SJCRH30 (cell line): ENCODE measurements at places on chromosomes 4 and X. TPM values are rescaled to one million over a fixed set of nuclear protein-coding genes. Genes with fewer than 3 reads are reported as not detected.

DNA sequence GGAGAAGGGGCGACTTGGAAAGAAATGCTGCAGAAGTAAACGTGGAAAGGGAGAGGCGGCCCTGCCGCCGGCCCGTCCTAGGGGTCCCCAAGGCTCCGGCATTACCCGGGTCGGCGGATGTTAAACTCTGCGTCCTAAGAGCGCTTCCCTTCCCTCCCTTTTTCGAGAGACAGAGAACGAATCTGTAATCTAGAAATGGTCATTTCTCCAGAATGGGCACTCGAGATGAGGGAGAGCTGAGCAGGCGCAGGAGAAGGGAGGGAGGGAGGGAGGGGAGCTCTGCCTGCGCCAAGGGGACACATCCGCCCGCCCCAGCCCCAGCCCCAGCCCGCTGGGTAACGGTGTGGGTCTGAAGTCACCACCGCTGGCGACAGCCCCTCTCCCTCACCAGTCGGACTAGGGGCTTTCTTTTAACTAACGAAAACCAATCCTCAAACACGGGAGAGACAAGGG is 1.7 kb downstream of the HCFC1 start:
- DNase-seq: no peak
- H3K27ac ChIP-seq: peak overlapping the region; percentile 54
- peak overlapping the region; percentile 97 for H3K4me3 ChIP-seq
- H3K36me3 ChIP-seq: peaks cover 8% of the 10 kb centered on the region; the same call in 1 of the 2 replicates

- no peak overlapping the region for H3K27ac ChIP-seq
- H3K36me3 ChIP-seq: no peaks in the 10 kb centered on the region
- no peak overlapping the region for H3K4me3 ChIP-seq
- DNase-seq: no peak
- no peaks in the 10 kb centered on the region for H3K4me1 ChIP-seq
- H3K27me3 ChIP-seq: no peaks in the 10 kb centered on the region; the same call in 1 of the 2 replicates
Measured at GRCh38 chr4:52093466-52093865, 42.4 kb downstream of the SPATA18 start.

DNA sequence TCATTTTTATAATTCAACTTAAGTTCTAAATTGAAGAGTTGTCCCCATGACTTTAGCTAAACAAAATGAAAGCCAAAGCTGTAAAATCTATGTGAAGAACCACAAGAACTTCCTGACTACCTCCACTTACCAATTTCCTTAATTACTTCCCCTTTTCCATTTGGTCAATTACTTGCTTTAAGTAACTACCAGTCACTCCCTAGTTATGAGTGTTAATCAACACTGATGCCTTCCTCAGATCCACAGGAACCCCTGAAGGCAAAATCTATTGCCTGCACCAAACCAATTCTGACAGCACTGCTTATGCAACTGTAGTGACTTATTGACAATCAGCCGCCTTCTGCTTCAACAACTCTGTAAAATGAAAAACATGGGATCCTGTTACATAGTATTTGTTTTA is 10.5 kb downstream of the RBMX start:
- DNase-seq: no peak
- H3K27me3 ChIP-seq: no peaks in the 10 kb centered on the region
- peaks cover 81% of the 10 kb centered on the region for H3K36me3 ChIP-seq
- H3K4me3 ChIP-seq: no peak overlapping the region
- no peak overlapping the region for H3K27ac ChIP-seq

DNA sequence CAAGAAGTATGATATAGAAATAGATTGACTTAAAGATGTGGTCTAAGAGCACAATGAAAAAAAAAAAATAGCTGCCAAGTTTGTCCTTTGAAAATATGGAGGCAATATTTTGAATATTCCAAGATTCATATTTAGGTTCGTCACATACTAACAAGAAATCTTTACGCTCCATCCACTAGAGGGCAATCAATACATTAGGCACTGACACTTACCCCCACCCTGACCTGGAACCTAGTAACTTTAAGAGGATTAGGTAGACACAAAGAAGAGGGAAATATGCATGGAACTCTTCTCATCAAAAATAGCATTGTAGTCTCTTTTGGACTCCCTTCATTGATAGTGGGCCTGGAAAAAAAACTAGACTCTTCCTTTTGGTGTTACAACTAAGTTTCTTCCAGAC is 1108.1 kb downstream of the PCDH19 start:
- H3K27me3 ChIP-seq: no peaks in the 10 kb centered on the region; the same call in 1 of the 2 replicates
- DNase-seq: peak; percentile 49
- H3K27ac ChIP-seq: no peak overlapping the region
- H3K36me3 ChIP-seq: no peaks in the 10 kb centered on the region
- H3K4me3 ChIP-seq: no peak overlapping the region
- no peaks in the 10 kb centered on the region for H3K4me1 ChIP-seq

- H3K36me3 ChIP-seq: no peaks in the 10 kb centered on the region
- H3K4me3 ChIP-seq: no peak overlapping the region
- H3K27ac ChIP-seq: no peak overlapping the region
- H3K4me1 ChIP-seq: no peaks in the 10 kb centered on the region
Measured at GRCh38 chr4:185461565-185461964, 10.0 kb downstream of the CCDC110 start.

- H3K4me1 ChIP-seq: no peaks in the 10 kb centered on the region
- no peak overlapping the region for H3K4me3 ChIP-seq
- DNase-seq: no peak
- H3K36me3 ChIP-seq: no peaks in the 10 kb centered on the region
Measured at GRCh38 chrX:38081909-38082308, 75.6 kb downstream of the SYTL5 start.

RHOXF2B gene
- not detected in 2 replicates for total RNA-seq

ALG13 gene
- total RNA-seq: 96.9 and 114 TPM in 2 replicates

PRDM5 gene
- 31.4 and 40.5 TPM in 2 replicates for total RNA-seq

SGMS2 gene
- total RNA-seq: 4.1 and 4.4 TPM in 2 replicates

TRAM1L1 gene
- total RNA-seq: 5.4 and 6.4 TPM in 2 replicates
